ENCODE measurements at places on chromosomes 2 and 18.

- DNase-seq = no peak
Measured at GRCh38 chr2:12948231-12948960, 231.7 kb downstream of the TRIB2 start.

DNA sequence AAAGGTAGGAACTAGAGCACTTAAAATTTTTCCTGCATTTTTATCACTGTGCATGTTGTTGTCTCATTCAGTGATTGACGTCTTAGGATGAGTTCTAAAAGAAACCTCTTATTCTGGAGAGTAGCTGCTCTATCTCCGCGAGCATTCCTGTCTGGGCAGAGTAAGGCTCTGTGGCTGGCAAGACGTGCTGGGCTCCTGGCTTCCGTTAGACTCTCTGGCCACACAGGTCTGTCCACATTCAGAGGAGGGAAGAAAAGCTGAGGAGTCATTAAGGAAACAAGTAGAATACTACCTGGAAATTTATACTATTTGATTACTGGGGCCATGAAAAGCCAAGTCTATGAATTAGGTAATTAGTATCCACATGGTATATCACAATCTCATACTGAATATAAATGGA lies 138.0 kb upstream of the DNMT3A start:
- DNase-seq = no peak

DNA sequence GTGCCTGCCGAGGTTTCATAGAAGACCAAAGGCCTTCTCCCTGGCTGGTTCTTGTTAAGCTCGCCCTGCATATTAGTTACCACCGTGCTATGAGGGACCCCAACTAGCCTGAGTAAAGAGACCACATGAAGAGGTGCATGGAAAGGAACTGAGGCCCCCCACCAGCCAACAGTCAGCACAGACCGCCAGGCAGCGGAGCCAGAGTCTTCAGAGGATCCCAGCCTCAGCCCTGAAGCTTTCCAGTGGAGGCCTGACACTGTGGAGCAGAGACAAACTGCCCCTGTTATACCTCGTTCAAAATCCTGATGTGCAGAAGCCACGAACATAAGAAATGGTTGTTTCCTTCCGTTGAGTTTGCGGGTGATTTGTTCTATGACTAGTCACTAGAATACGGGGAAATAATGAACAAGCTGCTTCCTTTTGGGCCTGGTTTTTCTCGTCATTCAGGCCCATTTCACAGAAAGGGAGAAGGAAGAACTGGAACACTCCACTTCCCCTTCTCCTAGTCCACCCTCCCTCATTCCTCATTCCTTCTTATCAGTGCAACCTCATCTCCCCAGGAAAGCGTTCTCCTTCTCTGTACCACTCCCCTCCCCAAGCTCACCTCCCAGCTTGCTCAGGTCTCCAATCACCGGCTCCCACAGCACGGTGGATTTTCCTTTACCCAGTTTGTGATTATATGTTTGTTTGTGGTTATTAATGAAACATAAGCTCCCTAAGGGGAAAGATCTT lies 3.0 kb upstream of the GLI2 start:
- peak; percentile 28 for DNase-seq

DNA sequence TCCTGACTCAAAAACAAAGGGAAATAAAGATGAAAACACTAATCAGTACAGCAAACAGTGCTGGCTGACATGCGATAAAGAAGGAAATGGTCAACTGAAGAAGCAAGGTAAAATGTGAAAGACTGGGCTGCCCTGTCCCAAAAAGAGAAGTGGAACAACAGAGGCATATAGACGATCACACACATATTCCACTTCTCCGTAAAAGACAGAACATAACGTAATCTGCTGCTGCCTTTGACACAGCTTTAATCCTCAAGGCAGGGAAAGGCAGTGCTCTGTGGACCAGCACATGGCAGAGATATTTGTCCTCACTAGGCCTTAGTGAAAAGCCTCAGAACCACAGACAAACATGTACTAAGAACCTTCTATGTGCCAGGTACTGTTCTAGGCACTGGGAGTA lies 24.3 kb upstream of the REL start:
- no peak for DNase-seq

GRCh38 chr2:40225670-40226210 lies 226.2 kb downstream of the SLC8A1 start:
- DNase-seq = no peak

DNA sequence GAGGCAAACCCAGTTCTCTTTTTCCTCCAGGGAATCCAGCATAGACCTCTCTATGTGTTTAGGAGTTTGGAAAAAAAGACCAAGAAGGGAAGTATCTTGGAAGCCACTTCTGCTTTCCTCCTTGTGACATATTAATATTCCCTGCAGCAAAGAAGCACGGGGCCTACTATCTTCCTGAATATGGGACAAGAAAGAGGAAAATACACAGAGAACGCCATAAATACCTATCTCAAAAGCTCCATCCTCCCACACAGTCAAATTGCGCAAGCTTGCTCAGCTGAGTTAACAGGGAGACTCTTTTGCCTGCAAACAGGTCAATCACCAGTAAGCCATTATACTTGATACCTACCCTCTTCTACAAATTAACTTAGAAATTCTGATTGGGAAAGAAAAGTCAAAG lies 16.7 kb upstream of the RAPH1 start:
- no peak for DNase-seq
